Stimulated activated naive CD4-positive, alpha-beta T cell (primary cell): ENCODE measurements at places on chromosomes 5 and 9.

DNA sequence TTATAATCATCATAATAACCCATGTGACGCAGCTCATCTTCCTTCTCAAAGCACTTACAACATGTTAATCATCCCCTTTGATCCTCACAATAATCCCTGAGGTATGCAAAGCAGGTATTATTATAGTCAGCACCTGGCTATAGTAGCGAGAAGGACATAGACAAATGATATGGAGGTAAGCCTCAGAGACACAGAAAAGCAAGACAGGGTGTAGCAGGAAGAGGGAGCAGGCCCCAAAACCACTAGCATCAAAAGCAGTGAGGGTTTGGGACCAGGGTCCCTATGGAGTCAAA lies 139.2 kb upstream of the SLC30A5 start:
- DNase-seq, result no peak

DNA sequence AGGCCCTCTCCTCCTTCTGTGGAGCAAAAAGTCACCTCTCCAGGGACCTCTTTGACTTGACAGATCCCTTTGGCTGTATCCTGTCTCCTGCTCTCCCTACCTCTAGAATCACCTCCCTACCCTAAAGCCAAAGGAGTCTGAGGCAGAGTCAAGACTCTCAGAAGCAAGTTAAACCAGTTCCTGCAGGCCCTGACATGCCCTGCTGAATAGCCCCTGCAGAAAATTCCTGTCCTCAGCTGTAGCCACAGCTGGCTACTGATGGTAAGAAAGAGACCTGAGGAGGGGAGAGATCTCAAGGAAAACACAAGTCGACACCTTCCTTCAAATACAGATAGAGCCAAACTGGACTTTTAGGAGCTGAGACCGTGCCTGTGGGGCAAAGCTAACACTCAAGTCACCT lies 23.7 kb upstream of the UBAP2 start:
- no peak for DNase-seq

GRCh38 chr5:120538149-120538548 lies 74.0 kb downstream of the PRR16 start:
- DNase-seq, result no peak

DNA sequence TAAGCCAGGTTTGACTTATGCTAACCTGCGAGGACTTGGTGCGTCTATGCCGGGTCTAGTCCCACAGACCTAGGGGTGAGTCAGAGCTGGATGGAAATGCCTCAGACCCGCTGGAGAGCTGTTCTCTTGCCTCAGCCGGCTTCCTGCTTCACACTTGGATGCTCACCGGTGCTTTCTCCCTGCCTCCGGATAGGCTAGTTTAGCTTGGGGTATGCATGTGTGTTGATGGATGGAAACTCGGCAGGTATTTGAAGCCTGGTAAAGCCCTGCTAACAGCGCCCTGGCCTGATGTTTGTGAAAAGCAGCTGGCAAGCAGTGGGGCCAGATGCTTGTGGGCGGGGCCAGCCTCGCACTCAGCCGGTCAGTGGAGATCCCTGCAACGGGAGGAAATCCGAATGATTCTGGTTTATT lies 29.3 kb downstream of the PRRC2B start:
- DNase-seq, result no peak

DNA sequence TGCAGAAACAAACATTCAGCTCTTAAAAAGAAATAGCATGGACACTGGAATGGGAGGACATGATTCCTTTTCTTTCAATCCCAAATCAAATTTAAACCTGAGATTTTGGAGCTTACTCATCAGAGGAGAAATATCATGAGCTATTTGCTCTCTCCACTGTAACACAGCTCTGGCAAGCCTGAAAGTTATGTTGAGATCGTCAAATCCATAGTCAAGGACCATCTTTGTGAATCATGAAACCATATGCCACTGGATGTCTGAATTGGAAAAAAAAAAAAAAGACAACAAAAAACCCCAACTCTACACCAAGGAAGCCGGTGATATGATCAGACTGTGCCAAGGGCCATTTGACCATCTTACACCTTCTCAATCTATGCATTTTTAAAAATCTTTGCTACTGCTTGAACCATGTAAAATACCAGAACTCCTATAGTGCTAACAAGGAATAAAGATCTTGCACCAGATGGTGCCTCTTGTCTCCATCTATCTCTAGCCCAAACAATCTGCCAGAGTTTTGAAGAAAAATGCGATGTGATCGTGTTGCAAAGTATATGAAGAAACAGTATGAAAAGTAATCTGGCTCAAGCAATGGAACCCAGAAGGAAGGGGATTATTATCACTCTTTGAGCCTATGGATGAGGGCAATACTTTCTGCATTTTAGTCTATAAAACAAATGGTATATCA lies 138.1 kb upstream of the MEF2C start:
- DNase-seq, result no peak

GRCh38 chr5:172283020-172283861 lies at the start of gene UBTD2:
UBTD2 (minus strand) TSS chr5:172283764; CDS start chr5:172283665, 99 bp downstream.
- DNase-seq, result peak; percentile 61

- no peak for DNase-seq
Measured at GRCh38 chr5:168413062-168413461, 73.2 kb upstream of the RARS1 start.

DNA sequence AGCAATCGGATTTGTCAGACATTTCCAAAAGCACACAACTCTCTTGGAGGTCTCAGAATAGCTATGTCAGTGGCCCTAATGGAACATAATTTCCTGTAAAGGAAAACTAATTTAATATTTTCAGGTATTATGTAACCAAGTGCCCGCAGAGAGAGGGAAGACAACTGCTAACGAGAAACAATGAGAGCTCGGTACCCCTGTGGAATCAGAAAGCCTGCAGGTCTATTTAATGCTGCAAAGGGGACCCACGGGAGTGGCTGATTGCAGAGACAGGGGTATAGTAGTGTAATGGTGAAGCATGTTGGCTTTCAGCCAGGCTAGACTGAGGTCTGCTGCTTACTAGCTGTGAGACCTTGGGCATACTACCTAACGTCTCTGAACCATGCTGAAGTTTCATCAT lies 508.1 kb upstream of the BRINP1 start:
- DNase-seq, result no peak

GRCh38 chr9:84597131-84597530 lies 72.4 kb upstream of the NTRK2 start:
- DNase-seq, result no peak

DNA sequence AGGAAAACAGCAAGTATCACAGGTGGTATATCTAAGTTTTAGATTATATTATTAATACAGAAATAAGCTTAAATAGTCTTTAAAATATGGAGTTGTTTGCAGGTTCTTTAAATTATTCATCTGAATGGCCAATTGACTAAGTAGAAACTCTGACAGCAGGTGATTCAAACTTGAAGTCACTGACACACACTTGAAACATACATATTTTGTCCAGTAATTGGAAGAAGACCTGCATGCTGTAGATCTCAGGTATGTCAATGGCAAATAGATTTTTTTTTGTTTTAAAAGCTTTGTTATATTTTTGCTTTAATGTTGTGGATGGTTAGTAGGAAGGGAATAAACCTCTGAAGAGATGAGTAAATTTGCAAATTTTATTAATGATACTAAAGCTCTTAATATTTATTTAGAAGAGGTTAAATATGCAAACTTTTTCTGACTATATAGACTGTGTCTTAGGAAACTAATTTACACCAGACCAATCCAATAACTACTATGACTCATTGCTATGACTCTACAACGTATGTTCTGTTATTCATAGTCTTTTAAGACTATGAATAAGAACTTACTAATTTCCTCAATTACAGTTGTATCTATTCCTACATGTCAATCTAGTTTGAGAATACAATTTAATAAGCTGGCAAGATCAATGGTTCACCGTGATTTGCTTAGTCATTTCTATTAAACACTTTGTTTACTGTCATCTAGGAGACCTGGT lies 53.9 kb upstream of the RORB start:
- no peak for DNase-seq

- no peak for DNase-seq
Measured at GRCh38 chr5:149694007-149694406, 36.1 kb upstream of the PPARGC1B start.

DNA sequence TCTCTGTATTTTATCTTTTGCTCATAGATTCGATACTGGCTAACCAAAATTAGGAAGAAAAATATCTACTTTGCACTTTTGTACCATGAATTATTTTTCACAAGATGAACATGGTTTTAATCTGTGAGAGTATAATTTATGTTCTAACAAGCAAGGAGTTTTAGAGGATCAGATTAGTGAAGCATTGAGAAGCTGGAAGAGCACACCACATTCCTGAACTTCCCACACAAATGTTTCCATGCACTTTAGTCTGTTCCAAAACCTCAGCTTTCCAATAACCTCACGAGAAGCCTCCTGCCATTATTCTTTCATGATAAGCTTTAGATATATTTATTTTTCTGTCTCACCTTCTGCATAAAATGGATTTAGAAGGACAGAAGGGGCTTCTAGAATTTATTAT lies 98.7 kb upstream of the MPDZ start:
- DNase-seq, result no peak

- DNase-seq, result no peak
Measured at GRCh38 chr5:34551911-34552433, 104.2 kb upstream of the RAI14 start.

GRCh38 chr5:124570285-124571035 lies 176.0 kb downstream of the ZNF608 start:
- no peak for DNase-seq

GRCh38 chr5:56320686-56321085 lies 87.6 kb upstream of the ANKRD55 start:
- DNase-seq, result no peak

GRCh38 chr5:69231851-69232250 lies 2.8 kb upstream of the CDK7 start:
- no peak for DNase-seq

GRCh38 chr5:41841325-41841724 lies 28.9 kb downstream of the OXCT1 start:
- no peak for DNase-seq

- no peak for DNase-seq
Measured at GRCh38 chr9:127102176-127102575, 20.3 kb downstream of the ANGPTL2 start.

DNA sequence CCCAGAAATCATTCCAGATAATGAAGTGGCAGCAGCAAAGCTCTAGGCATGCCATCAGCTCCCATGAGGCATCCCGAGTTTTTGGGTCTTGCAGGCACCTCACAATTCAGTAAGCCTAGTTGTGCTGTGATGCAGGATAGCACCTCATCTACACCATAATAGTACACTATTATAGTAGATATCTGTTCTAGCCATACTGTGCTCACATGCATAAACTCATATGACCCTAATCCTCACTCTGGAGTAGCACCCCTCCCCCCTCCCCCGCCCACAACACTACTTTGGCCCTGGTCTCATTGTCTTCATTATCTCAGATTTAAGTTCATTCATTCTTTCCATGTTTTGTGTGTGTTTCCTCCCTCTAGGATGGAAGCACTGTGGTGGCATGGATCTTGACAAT lies 102.5 kb upstream of the PITX1 start:
- no peak for DNase-seq

- DNase-seq, result no peak
Measured at GRCh38 chr9:754150-754931, 87.2 kb upstream of the DMRT1 start.

GRCh38 chr5:180784497-180785097 lies 18.0 kb downstream of the MGAT1 start:
- DNase-seq, result peak; percentile 75

DNA sequence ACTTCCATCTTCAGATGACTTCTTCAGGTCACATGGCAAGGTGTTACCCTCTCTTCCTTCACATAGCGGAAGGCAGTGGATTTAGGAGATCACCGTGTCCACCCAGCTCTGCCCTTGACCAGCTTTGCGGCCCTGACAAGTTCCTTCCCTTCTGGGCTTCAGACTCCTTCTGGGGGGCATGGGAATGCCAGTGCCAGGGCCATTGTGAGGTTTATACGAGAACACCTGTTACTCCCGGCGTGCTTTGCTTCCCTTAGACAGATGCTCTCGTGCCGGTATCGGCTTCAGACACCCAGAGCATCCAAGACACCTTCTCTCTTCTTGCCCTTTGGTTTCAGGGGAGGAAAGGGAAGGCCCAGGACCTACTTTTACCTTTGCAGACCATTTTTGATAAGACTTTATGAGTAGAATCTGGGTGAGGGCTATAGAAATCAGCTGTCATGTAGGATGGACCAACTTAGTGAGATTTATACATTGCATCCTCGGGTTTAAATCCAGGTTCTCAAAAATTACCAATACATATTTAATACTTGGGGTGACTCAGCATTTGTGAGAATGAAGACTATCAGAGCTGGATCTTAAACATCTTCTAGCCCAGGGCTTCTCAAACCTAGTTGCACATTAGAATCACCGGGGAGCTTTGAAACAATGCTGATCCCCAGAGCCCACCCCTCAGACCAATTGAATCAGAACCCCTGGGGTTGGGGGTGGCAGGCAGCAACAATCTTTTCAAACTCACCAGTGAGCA lies 138.2 kb downstream of the MVB12B start:
- no peak for DNase-seq
